Gastroesophageal sphincter (tissue), 4 donors: ENCODE measurements at places on chromosomes 11 and 22.
A peak's percentile ranks its signal among the peaks of the same experiment; 100 is the strongest.

DNA sequence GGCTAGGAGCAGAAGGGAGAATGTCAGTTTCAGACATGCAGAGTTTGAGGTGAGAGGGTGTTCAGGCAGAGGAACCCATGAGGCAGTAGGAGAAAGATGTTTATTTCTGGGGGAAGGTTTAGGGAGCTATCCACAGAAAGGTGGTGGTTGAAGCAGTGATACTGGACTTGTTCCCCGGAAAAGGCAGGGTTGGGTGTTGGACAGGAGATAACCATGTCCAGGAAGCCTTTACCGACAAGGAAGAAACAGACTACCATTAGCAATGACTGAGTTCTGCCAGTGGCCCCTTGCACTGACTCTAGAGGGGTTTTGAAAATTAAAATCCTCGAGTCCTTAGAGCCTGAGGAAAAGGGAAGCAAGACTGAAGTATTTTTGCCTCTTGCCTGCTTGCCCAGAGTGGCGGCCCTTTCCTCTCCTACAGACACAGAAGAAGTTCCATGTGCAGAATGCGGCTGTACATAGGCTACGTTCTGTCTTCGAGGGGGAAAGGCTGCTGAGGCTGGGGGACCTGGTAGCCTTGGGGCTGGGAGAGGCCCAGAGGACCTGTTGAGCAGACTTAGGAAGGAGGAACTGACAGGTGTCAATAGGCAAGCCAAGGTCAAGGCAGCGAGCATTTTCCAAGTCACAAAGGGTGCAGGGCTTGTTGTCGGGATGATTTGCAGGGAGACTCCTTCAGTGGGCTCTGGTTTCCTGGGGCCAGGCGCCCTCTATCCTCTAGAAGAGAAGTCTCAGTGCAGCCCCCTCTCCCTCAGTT is 146.7 kb downstream of the LDLRAD3 start:
- no peak for ATAC-seq

GRCh38 chr22:36374603-36375024 is 13.2 kb downstream of the MYH9 start:
- peak; percentile 14 for ATAC-seq

- ATAC-seq = no peak
Measured at GRCh38 chr11:16393340-16393739, 37.0 kb upstream of the SOX6 start.

DNA sequence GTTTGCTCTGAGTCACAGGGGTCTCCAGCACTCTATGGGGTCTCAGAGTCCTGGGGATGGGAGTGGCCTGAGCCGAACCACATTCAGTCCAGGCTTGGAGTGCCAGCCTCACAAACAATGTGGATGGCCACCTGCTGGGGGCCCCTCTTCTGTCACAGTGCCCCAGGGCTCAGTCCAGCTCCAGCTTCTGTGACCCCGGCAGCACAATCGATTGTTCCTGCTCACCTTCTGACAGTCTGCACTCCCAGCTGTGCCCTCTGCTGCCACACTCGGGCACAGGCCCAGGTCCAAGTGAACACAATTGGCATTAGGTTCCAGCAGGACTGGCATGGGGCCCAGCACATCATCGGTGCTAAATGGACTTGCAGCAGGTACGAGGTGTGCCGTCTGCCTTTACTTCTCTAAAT is 84.8 kb downstream of the TP53I11 start:
- ATAC-seq = no peak

DNA sequence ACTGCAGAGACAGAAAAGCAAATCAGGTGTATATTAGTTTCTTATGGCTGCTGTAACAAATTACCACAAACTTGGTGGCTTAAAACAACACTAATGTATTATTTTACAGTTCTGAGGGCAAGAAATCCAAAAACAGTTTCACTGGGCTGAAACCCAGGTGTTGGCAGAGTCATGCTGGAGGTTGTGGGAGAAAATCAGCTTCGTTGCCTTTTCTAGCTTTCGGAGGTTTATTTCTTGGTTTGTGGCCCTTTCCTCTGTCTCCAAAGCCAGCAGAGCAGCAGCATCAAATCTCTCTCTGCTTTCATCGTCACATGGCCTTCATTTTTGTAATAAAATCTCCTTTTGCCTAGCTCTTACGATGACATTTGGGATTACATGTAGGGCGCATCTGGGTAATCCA is 33.0 kb upstream of the OR6M1 start:
- no peak for ATAC-seq

- ATAC-seq = no peak
Measured at GRCh38 chr11:11149671-11150459, 203.2 kb downstream of the CSNK2A3 start.

DNA sequence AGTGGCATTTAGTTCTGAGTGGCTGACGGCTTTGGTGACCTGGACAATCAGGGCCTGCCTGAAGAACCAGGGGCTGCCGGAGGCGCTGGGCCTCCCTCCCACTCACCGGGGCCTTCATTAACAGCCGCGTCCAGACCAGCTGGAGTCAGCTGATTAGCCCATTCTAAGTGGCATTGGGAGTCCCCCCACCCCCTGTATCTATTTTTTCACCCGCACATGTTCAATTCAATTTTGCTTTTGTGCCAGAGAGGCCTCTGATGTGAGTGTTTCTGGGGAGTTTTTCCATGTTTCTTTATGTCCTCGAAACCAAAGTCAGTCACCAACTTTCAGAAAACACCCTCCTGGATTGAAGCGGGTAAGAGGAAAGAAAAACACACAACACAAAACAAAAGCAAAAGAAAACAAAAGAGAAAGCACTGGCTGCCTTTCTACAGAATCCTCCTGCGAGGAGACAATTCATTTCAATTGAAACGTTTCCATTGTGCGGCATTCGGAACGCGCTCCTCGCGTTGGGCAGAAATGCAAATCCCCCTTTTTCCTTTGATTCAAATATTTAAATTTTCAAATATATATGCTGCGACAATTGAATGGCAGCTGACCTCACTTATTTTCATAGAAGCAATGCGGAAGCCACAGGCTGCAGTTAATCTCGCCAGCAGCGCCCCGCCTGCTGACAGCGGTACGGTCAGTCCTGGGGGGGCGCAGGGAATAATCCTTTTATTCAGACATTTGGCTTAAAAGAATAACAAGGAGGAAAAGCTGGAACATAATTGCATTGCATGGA is 17.7 kb downstream of the CDKN1C start:
- no peak for ATAC-seq

- no peak for ATAC-seq
Measured at GRCh38 chr11:87712391-87712790, 462.9 kb downstream of the RAB38 start.

- ATAC-seq = no peak
Measured at GRCh38 chr22:44338906-44339305, 26.2 kb upstream of the SHISAL1 start.

DNA sequence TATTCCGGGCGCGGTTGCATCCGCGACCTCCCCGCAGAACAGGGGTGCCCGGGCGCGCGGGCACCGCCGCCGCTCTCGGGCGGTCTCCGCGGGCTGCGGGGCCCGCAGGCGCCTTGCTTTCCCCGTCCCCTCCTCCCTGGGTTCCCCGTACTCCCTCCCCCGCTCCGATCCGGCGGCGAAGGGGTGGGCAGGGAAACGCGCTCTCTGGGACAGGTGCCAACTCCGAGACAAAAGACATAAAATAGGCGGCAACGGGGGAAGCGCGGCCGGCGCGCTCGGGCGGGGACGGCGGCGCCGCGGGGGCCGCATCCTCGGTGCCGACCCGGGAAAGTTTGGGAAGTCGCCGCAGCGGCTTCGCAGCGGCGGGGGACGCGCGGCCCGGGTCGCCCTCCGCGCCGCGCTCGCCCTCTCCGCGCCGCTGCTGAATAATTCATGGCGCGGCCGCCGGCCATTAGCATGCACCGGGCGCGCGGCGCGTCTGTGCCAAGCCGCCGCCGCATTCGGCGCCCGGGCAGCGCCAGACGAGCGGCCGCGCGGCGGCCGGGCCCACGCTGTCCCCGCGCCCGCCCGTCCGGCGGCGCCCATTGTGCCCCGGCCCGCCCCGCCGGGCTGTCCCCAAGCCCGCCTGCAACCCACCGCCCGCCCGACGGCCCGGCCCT is 78.7 kb upstream of the PPARA start:
- ATAC-seq = peak; percentile 65

DNA sequence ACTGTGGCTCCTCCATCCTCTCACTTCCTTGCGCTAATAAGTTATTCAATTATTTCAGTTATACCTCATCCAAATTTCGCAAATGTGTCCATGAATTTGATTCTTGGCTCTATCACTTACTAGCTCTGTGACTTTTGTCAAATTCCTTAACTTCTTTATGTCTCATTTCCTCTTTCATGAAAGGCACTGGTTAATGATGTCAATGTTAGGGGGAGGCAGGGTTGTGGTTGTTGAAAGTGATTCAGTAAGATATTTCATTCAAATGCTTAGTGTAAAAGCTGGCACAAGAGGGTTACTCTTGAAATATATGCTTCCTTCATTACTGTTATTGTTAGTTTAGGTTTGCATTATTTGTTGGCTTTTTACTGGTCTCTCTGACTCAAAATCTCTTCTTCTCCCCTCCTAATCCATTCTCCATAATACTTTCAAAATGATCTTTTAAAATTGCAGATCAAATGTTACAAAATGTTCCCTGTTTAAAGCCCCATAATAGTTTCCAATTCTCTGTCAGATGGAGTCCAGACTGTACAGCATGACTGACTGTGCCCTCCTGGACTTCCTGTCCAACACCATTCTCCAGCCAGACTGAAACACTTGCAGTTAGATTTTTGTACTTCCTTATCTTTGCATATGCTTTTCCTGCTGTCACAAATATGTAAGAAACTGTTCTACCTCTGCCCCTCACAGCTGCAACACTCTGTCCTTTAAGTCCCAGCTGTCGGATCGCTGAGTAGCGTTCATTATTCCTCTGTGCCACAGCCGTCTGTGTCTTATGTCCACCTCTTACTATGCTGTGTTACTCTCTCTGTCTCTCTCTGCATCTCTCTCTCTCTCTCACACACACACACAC is 510.6 kb upstream of the RAG2 start:
- no peak for ATAC-seq

DNA sequence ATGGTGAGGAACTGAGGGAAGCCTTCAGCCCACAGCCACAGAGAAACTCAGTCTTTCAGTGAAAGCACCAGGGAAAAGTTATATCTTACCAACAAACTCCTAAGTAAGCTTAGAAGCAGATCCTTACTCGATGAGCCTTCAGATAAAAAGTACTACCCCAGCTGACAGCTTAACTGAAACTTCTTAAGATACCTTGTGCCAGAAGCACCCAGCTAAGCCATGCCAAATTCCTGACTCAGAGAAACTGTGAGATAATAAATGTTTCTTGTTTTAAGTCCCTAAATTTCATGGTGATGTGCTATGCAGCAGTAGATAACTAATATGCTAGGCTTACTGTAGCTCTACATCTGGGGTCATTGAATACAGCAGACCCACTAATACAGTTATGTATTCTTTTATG is 2025.0 kb downstream of the LRRC4C start:
- no peak for ATAC-seq

DNA sequence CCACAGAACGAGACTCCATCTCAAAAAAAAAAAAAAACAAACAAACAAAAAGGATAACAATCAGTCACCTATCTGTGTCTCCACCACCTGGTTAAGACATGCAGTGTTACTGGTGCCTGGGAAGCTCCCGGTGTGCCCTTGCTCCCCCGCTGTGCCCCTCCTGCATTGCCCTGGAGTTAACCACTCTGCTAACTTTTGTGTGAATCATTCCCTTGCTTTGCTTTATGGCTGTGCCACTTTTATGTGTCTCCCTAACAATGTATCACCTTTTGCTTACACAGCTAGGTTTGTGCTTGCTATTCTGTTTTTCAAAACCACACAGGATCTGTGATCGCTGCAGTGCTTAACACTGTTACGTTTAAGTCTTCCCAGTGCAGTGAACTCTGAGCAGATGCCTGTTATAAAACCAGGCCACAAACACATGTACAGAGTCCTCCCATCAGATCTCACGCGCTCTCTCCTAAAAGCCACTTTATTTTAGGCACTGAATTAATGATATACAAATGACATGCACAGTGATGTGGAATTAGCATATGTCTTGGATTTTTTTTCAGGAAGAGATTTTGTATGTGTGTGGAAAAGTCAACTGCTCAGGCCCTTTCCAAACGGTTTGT is 69.9 kb downstream of the BUD13 start:
- ATAC-seq = no peak

DNA sequence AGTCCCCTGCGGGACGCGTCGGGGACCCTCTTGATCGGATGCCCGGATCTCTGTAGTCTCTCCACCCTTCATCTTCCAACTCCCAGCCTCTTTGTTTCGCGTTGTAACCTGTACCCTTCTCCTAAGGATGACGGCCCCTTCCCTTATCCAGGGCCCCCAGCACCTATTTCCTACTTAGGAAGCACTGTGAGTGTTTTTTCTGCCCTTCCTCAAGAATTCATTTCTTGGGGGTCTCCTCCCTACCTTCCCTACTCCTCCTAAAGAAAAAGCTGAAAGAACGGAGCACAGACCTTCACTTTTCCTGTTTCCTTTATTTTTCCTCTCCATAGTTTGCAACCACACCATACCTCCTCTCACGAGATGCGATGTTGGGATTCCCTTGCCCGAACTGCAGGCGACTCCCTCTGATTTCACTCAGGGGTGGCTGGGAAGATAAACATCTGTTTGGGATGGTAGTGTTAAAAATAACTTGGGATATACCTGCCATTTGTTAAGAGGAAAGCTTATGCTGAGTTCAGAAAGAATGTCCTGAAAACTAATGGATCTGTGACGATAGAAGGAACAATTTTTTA is 593 bp downstream of the FAM118B start:
- no peak for ATAC-seq

DNA sequence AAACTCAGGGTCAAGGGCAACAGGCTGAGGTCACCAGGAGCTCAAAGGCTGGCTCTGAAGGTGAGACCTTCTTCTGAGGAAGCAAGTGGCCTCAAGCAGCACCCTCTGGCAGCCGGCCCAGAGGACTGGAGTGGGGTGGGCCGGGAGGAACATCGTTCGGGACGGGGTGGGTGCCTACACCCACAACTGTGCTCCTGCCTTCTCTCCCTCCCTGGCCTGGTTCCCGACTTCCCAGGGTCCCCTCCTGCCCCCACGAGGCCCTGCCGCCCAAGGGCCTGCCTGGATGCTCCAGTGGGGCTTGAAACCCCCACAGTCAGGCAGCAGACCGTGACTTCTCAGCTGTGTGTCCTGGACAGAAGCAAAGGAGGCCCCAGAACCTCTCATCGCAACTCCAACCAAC is 195.7 kb downstream of the IGLL1 start:
- no peak for ATAC-seq

GRCh38 chr22:49688516-49689254 is 139.0 kb downstream of the BRD1 start:
- no peak for ATAC-seq

DNA sequence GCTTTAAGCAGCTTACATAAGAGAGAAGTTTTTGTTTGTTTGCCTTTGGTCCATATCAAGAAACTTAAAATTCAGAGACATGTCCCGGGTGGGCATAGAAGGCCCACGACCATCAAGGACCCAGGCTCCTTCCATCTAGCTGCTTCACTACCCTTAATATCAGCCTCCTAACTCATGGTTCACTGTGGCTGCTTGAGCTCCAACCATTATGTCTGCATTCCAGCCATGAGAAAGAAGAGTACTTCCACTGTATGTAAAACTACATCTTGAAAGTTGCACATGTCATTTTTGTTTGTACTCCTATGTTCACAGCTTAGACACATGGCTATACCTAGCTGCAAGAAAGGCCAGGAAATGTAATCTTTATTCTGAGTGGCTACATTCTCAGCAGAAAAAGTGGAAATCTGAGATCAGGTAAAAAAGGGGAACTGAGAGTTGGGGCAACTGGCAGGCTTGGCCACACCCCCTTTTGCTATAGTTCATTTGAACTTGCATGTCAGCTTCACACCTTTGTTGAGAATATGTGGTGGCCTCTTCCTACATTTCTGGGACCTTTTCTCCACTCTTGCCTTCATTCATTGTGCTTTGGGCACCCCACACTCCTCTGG is 81.3 kb upstream of the TP53I11 start:
- ATAC-seq = no peak
